ENCODE measurements at places on chromosomes 12 and 14.

- DNase-seq = no peak
Measured at GRCh38 chr14:32984241-32984930, 45.7 kb downstream of the NPAS3 start.

DNA sequence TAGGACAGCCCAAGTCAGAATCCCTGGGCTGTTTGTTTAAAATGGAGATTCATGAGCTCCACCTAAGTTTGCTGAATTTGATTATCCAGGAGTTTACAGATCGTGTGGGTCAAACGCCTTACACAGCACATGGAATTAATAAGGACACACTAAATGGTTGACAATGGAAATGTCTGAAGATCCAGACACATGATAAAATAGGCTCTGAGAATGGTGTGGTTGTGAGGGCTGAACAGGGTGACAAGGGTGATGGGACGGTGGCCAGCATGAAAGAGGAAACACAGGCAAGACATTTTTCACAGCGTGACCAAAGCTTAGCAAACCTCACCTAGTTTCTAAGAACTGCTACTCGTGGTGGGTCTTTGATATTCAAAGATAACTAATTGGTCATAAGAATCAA, 12.5 kb downstream of the VWF start:
- DNase-seq = no peak

DNA sequence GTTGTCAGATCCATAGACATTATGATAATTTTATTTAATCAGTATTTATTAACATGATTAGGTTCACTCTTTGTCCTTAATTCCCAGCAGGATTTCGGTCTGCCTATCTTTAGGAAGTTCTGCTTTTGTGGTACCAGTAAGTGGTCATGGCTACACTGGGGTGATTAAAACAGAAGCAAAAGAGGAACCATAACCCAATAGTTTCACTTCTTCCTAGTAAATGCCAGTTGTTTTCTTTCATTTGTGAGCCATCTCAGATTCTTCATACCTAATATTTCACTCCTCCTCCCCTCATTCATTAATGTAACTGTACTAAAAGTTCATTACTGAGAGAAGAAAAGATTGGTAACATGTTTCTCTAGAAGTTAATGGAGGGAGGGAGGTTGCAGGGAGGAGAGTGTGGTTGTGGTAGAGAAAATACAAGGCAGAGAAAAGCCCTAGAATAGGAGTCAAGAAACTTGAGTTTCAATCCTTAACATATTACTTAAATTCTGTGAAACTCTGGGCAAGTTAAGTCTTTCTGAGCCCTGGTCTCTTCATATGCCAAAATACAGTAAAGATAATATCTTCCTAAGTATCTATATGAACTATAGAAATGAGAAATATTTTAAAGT, 101.2 kb downstream of the PEBP1 start:
- DNase-seq = no peak

DNA sequence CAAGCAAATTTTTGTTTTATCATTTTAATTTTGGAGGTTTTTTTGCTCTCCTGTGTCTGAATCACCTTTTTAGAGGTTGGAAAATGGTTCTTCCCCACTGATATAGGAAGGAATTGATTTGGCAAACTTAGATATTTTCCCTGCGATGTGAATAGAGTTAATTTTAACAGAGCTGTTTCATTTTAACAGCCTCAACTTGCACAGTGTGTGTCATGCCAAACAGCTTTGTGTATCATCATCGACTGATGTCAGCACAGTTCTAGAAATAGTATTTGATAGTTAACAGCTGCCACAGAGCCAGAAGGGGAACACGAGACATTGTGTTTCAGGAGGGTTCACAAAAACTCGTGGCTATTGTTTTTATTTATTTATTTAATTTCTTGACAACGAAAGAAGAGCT, 243.1 kb upstream of the FOXN3 start:
- DNase-seq = no peak

Measured in NCI-H2107 (cell line).